ENCODE measurements at places on chromosomes 7 and 10.

- no peak for DNase-seq
These were observed 19.0 kb downstream of the C10orf90 start for GRCh38 chr10:126651467-126651866.

- DNase-seq: no peak
These were observed 19.0 kb upstream of the TRIM56 start for GRCh38 chr7:101066141-101066832.

GRCh38 chr10:89438525-89438924 is 24.2 kb downstream of the IFIT5 start:
- DNase-seq: no peak

DNA sequence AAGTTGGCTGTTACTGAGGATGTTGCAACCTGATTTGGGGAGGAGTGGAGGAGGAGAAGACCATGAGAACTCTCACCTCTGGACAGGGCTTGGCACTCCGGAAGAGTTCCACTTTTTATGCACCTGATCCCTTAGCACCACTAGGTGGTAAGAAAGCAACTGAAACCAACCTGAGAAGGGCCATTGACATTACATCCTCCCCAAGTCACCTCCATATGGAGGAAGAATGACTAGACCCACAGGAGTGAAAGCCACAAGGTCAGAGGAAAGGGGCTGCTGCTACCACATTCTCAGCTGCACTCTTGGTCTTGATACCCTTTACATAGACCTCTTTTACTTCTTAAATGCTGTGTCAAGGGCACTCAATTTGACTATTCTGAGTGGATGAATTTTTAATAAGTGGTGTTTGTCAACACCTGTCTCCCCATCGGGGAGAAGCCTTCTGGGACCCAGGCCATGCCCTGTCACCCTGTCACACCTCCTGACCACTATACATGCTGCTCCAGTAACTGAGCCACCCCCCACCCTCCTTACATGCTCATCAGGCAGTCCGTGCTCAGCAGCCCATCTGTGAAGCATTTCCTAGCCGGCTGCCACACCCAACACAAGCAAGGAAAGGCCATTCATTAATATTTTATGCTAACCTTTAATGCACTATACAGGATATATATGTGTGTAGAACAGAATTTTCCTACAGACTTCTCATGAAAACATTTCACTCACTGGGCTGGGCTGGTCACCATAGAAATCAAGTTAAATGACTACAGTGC is 362.9 kb downstream of the GFRA1 start:
- DNase-seq: no peak

DNA sequence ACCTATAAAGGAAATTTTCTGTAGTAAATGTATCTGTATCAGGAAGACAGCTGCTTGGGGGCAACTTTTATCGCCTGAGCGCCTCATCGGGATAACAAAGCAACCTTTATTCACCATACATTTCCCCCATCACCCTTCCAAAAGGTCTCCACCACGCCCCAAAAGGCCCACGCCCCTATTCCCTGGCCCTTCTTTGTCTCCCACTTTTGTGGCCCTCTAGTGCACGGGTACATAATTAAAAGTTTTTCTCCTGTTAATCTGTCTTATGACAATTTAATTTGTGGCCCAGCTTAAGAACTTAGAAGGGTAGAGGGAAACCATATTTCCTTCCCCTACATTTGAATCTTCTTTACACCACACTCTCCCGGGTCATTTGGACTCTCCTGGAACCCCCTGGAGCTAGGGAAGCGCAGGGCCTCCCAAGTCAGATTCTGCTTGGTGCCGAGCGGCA is 625 bp downstream of the RP9 start:
- DNase-seq: no peak

DNA sequence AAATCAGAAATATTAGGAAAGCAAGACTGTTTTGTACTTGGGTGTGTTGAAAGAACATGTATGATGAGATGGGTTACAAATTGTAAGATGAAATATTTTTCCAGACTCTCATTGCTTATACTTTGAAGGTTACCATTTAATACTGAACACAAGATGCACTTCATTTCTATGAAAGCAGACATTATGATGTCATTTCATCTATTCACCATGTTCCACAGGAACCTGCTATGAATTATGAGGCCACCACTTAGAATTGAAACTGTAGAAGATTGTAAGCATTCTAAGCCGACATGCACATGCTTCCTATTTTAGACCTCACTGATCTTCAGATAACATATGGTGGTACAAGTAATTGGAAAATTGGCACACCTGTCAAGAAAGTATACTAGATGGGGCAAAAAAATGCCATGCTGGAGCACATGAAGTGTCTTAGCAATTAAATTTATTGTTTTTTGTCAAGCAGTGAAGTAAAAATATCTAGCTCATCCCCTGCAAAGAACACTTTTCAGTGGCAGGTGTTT is 195.0 kb downstream of the PHF14 start:
- no peak for DNase-seq

DNA sequence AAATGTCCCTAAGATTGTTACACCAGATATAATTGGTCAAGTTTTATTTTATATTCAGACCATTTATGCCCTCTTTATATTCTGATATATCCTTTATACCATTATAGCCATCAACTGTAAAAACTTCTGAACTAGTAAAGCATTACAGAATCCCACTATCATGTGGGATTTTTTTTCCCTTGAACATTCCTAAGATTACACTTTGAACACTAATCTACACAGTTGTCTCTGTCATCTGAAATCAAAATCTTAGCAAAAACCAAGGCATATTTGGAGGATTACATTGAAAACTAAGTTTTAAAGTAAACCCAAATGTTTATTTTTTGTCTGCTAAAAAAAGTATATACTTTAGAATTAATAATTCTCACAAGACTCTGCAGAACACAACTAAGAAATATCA is 116.2 kb upstream of the GPR22 start:
- DNase-seq: no peak

All from dorsolateral prefrontal cortex (tissue), 122 donors.